ENCODE measurements at places on chromosomes 6 and 20.

DNA sequence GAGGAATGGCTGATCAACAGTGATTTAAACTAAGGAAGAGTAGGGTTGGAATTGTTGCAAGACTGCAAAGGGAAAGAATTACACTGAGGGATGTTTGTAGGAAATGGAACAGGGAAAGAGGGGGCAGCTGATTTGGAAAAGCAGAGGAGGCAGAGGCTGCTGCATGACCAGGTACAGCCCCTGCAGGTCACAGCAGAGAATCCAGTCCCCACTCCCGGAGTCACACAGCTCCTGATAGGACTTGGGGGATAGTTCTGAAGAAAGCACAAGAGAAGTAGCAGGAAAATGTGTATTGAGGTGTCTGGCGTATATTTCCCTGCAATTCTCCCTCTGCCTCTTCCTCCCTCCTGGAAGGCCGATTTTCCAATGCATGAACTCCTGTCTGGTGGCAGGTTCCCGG lies 92.5 kb upstream of the PDE10A start:
- DNase-seq = peak; percentile 18

- no peak for DNase-seq
Measured at GRCh38 chr20:40887105-40887504, 141.5 kb upstream of the TOP1 start.

DNA sequence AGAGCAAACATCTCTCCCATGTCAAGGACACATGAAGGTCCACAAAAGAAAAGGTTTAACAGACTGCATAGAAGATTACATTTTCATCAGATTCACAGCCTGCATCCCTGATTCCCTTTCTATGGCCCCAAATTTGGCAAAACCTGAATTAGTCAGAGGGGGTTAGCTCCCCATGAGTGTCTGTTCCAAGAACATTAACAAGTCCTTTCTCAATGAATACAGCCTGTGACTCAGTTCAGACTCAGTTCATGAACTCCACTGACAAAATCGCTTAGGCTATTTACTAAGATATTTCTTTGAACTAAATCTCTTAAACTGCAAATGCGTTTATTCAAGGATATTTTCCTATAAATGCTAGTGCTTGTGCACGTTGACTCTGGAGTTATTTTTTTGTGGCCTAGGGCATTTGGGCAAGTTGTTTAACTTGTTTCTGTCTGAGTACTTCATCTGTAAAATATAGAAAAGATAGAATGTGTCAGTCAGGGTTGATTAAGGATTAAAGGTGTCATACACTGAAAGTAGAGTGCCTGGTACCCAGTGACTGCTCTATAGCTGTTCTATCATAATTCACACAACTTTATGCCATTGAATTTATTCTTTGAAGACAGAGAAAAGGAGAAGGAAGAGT lies 422.6 kb downstream of the HTR1B start:
- DNase-seq = no peak

DNA sequence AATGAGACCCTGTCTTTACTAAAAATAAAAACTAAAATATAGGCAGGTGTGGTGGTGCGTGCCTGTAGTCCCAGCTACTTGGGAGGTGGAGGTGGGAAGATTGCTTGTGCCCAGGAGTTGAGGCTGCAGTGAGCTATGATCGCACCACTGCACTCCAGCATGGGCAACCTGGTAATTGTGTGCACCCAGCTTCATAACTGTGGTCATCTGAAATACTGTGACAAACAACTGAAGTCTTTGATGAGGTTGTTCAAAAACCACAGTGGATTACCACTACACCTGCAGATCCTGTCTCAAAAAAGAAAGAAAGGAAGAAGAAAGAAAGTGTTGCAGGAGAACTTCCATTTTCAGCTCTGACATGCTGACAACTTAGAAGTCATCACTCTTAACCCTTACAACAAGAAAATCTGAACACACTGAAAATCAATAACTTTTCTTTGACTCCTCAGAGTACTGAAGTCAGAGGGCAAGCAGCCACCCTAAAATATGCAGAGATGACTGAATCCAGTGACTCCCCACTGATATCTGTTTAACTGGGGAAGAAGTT lies 13.8 kb upstream of the ZBP1 start:
- no peak for DNase-seq

DNA sequence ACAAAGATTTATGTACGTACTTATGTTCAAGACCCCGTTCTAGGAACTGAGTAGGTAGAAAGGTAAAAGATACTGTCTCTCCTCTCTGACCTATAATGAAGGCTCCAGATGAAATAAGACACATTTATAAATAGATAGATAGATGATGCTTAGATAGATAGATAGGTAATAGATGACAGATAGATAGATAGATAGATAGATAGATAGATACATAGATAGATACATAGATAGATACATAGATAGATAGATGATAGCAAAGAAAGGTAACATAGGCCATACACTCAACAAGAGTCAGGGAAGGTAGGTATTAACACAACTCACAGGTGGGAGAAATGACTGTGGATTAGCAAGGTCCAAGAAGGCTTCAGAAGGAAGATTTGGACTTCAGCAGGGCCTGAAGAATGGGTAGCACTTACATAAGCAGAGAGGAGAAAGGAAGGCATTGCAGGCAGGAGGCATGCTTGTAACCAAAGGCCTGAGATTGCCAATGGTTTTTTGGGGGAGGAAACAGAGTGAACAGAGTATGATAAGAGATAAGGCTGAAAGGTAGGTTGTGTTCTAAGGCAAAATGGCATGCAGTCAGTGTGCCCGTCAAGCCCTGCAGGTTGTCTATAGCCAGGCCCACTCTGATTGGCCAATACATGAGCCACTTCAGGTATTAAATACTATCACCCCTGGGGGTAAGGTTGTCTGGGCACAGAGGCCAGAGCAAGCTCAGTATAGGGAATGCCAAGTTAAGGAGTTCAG lies 7.7 kb upstream of the MYB start:
- DNase-seq = no peak

DNA sequence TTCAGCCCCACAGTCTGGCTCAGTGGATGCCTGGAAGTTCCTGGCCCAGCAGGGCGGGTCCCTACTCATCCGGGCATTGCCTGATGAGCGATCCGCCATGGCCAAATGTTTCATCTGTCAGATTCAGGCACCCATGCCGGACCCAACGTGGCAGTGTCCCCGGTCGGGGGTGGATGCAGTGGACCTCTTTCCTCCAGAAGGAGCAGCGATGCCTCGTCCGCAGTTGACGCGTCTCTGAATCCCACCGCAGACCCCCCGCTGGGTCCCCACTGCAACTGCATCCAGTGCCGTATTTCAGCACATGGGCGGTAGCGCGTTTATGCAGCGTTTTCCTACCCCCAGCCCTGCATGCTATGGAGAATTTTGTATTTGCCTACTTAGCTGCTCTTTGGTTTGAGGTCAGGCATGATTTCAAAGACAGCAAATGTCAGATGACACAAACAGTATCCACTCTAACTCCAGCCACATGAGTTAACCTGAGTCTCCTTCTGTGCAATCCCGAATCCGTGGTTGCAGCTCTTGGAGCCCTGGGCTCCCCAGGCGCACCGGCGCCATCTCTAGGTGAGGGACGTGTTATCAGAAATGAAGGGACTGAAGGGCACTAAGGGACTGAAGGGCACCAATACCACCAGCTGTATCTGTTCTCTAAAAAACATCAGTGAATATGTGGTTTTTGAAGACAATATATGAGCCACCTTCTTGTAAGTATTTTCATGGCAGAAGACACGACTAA lies 72.6 kb upstream of the THBS2 start:
- DNase-seq = peak; percentile 69

DNA sequence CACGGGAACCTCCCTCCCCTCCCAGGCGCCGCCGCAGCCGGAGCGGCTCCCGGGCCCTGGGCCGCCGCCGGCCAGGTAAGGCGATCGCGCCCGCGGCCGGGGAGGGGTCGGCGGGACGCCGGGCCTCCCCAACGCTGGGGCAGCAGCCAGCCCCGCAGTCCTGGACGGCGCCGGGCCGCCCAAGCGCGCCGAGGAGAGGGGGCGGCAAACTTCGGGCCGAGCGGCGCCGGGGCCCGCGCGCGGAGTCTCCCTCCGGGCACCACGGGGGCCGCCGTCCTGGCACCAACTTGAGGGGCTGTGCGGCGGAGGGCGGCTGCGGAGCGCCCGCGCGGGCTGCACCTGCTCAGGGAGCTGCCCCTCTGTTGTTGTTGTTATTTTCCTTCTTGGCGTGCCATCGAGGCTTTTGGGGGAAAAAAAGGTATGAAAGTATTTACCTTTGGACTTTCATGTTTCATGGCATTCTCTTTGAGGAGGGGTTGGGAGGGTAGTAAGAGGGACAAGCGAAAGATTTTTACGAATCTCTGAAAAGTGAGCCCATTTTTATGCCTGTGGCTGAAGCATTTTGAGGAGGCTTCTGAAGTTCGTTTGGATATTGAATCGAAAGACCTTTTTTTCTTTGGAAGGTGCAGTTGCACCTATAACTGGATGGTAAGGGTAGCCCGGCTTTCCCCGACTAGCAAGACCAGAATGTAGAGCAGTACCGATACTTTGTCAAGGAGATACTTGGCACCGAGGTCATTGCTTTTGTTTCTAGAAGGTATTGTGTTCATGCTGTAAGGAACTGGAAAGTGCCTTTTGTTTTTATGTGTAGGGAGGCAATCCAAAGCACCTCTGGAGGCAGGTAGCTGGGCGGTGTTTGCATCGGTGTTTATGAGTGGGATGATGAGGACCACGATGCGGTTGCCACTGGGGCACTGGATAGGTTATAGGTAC lies at the start of gene RNF182:
RNF182 (plus strand) TSS at position 4 of the 933 bp plus-strand sequence. CDS start 52,168 bp downstream, outside the sequence.
- DNase-seq = peak; percentile 13

DNA sequence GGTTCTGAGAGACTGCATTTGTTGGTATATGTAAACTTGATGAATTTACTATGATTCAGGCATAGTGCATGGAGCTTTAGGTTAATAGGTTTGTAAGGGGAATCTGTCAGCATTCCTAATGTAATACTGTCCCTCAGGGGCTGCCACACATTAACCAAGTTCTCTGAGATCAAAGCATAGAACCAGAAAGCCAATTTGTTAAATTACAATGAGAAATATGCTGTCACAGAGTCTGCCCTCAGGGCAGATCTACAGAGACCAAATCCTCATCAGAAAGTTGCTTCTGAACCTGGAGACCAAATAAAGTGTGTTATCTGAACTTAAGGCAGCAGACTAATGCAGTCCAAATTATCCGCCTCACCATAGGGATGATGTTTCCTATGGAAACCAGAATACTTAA lies 250.8 kb upstream of the HTR1E start:
- DNase-seq = peak; percentile 36

DNA sequence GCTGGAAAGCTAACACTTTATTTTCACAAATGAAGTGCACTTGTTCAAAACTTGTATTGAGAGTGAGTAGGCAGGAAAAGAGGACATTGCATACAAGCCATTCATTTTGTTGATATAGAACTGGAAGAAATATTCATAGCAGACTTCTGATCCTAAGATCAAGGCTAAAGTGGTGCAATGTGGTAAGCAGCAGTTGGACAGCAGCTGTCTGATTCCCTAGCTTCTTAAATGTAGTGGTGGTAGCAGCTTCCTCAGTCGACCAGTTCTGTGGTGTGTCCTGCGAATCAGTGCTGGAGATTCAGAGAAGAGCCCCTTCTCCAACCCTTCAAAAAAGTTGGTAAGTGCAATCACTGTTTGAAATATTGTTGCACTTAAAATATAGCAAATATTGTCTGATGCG lies 281.7 kb upstream of the GJE1 start:
- DNase-seq = no peak

DNA sequence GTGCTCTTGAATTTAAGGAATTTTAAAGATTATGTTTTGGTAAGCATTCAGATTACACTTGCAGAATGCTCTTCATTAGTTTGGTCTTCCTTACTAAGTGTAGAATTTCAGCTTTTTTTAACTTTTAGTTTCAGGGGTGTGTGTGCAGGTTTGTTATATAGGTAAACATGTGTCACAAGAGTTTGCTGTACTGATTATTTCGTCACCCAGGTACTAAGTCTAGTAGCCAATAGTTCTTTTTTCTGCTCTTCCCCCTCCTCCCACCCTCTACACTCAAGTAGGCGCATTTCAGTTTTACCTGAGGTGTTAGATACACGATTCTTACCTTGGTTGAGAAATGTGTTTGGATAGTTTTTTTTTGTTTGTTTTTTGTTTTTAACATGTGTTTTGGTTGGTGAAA lies 68.3 kb downstream of the AFG1L start:
- no peak for DNase-seq

DNA sequence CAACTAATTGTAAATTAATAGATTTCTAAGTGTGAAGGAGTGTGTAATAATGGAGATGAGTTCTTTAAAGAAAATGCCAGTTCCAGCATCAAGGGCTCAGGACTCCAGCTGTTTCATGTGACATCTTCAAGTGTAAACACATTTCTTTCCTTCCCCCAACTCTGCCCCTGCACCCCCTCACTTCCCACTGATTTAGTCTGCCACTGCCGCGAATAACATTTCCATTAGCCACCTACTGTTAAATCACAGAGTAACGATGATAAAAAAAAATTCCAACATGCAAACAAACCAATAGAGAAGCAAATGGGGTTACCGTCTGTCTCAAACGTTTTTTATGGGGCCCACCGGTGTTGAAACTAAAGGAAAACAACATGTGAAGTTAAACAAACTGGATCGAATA lies 414.3 kb downstream of the SAMD5 start:
- no peak for DNase-seq

- DNase-seq = no peak
Measured at GRCh38 chr6:41546475-41546865, 289 bp downstream of the FOXP4 start.

DNA sequence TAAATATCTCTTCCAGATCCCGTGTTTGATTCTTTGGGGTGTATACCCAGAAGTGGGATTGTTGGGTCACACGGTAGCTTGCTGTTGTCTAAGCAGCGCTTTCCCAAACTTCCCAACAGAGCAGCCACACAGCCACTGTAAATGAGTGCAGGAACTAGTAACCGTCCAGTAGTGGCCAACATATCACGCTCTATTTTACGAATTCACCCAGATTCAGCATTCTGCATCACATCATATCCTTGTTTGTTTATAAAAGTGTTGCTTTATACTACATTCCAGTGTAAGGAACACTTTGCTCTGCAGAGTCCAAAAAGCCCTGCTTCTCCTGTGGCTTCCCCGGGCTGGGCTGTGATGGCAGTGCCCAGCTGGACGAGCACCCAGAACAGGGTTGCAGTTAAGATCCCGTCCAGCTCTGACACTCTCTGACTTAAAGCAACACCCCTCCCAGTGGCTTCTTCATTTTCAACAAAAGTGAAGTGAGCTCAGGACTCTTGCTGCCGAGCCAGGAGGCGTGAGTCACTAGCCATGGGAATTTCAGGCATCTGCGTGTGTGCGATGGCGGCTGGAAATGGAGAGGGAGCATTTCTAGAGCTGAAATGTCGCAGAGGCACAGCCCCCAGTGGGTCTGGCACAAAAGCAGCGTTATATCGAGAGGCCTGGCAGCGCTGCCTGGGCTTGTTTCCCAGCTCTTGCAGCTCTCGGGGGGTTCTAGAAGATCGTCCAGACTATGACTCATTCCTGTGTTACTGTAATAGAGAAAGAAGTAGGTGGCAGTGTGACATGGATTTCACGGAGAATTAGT lies 216.3 kb upstream of the ECI2 start:
- peak; percentile 83 for DNase-seq

DNA sequence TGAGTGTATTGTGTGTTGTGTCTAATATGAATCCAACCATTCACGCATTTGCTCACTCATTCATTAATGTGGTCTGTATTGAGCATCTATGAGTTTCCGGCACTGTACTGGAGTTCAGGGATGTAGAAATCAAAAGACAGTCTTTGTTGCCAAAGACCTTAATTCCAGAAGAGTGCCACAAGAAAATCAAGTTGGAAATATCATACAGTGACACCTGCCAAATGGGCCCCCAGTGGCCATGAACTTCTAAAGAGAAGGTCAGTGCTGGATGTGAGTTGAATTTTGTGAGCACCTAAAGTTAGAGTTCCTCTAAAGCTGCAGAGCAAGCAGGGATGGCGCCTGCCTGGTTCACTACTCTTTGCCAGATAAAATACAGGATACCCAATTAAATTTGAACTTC lies 175.9 kb downstream of the DOK5 start:
- no peak for DNase-seq

- DNase-seq = no peak
Measured at GRCh38 chr6:24927985-24928745, 7.6 kb downstream of the RIPOR2 start.

Measured in ELF-1 (cell line).